ENCODE measurements at places on chromosomes 3 and 15.

GRCh38 chr3:138549179-138549977, 44.7 kb downstream of the CEP70 start:
- no peak for DNase-seq

GRCh38 chr15:80659375-80659774, 35.7 kb upstream of the ABHD17C start:
- peak; percentile 67 for DNase-seq

GRCh38 chr3:152243721-152244516, 24.8 kb upstream of the MBNL1 start:
- no peak for DNase-seq

- DNase-seq = peak; percentile 45
Measured at GRCh38 chr3:99536555-99537314, 101.7 kb upstream of the COL8A1 start.

DNA sequence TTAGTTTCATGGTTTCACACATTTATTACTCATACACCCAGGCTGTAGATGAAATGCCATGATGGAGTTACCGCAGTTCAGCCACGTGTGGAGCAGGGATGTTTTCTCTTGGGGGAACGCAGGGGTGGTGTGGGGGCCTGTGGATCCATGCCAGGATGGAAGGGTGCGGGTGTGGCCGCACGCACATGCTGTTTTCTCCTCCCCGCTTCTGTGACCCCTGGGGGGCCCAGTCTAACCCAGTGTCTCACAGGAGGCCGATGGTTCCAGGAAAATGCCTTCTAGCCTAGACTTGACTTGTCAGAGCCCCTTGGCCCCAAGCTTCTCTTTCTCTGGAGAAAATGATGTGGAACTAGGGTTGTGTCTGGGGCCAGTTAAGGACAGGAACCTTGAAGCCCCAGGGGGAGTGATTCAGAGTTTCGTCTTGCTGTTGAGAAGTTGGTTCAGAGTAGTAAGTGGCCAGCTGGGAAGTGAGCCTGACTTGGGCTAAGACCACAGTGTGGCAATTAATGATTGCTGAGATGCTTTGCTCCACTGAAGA, 240.4 kb upstream of the BHLHE40 start:
- DNase-seq = no peak

DNA sequence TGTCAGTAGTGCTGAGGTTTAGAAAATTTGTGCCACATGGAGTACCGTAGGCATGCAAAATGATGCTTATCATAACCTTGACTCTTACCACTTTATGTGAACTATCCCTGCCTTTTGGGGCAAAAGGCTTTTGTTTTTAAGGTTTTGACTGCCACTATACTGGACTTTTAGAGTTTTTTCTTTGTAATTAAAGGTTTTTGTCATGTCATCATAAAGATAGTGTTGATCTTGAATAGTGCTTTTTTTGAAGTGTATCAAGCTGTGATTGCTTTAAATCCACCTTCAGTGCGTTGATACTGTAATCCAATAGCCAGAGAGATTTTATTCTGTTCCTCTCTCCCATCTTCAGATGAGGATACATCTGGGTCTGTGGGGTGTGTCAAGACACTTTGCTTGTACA, 172.9 kb downstream of the ITPR1 start:
- no peak for DNase-seq

GRCh38 chr15:80233581-80233980, 18.4 kb downstream of the CTXND1 start:
- no peak for DNase-seq

GRCh38 chr3:192367616-192368015, 359.7 kb downstream of the FGF12 start:
- no peak for DNase-seq

- no peak for DNase-seq
Measured at GRCh38 chr3:54355800-54356199, 233.4 kb downstream of the CACNA2D3 start.

GRCh38 chr3:103672346-103672745, 1237.5 kb downstream of the ZPLD1 start:
- DNase-seq = no peak

DNA sequence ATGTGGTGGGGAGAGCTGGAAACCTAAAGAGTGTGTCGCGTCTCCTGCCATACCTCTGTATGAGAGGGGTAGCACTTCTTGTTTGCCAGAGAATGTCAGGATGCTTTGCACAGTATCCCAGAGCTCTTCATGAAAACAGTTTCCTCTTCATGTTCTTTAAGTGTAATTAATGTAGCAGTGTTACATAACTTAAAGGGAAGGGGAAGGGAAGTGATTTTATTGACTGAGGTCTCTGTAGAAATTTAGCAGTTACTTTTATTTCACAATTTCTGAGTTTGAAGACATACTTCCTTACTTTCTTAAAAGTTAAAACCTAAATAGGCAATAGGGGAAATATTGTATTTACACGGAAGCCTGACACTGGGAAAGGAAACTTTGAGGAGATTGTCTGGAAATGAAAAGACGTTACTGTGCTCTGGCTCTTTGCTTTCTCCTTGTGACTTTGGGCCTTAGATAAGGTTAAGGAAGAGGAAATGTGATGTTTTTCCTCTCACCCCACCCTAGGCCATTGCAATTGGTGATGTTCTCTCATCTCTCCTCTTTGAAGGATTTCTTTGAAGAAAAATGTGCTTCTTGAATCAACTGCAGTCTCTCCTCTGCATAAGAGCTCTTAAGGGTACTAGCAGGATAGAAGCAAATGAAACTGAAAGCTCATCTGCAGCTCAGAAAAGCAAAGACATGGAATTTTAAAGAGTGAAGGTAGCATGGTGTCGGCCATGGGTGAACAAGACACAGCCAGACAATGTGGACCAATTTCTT, 6.0 kb downstream of the NXPE3 start:
- DNase-seq = no peak

Data from fibroblast of upper back skin (primary cell).